Mesenchymal stem cell (in vitro differentiated cells and primary cell): ENCODE measurements at places on chromosomes 11 and 22.

DNA sequence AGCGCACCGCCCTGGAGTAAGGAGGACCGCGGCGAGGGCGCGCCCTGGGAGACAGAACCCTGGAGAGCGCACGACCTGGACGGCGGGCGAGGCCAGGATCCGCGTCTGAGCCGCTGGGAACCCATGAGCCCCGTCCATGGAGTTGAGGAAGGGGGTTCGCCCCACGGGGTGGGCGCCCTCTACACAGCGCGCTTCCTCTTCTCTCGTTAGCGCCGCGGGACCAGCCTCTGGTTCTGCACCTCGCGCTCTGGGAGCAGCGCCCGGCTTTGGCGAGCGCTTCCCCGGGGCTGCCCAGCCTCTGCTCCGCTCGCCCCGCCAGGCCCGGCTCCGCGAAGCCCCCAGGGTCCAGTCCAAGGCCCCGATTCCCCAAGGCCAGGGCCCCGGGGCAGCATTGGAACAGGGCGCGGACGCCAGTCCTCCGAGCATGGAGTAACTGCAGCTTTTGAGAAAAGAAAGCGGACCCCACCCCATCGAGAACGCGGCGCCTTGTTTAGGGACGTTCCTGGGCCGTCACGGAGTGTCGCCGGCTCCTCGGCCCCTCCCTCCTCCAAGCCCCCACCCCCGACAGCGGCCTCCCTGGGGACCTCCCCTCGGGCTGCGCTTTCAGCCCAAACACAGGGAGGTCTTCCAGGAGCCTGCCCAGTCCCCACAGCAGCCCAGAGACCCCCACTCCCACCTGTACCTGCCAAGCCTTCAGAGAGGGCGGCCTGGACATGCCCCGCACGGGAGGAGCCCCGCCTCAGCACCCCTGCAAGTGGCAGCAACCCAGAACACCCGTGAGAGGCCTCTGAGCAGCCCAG, 56.2 kb downstream of the BRD1 start:
- DNase-seq, result no peak

DNA sequence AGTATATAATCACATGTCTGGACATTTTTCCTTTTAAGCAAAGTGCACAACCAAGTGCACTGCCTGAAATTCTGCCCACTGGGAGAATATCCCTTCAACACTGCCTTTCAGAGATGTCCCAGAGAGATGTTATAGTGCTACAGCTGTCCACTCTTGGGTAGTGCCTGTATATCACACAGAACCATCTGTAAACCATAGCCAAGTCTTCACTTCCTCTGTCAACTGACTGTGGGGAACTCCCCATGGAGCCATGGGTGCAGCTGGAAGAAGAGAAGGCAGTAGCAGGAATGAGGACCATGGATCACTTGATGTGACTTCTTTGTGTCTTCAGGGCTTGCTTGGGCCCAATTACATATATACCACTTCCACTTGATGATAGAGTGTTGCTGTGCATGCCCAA, 44.6 kb upstream of the LIN7C start:
- no peak for DNase-seq

DNA sequence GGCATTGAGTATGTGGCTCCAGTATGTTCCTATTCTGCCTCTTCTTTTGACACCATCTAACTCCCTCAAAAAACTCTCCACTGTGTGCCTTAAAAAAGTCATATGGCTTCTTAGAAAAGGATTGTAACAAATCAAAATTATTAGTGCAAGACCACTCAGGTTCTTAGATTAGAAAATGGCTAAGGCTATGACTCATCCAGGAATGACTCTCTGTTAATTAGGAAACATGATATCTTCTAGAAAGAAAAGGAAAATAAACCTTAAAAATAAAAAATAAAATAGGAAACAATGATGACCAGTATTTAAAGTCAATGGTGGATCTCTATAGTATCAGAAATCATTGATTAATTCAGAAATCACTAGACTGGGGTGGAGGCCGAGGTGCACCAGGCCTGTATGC, 21.7 kb downstream of the SLC25A17 start:
- peak; percentile 28 for DNase-seq

- DNase-seq, result no peak
Observed at GRCh38 chr22:22327723-22328122, 83.1 kb downstream of the VPREB1 start.
